Stimulated activated CD8-positive, alpha-beta memory T cell treated with anti-CD3 and anti-CD28 coated beads, Interleukin-7, amount 100 ng/mL, for 4 hours (primary cell): ENCODE measurements at places on chromosomes 5 and 9.

DNA sequence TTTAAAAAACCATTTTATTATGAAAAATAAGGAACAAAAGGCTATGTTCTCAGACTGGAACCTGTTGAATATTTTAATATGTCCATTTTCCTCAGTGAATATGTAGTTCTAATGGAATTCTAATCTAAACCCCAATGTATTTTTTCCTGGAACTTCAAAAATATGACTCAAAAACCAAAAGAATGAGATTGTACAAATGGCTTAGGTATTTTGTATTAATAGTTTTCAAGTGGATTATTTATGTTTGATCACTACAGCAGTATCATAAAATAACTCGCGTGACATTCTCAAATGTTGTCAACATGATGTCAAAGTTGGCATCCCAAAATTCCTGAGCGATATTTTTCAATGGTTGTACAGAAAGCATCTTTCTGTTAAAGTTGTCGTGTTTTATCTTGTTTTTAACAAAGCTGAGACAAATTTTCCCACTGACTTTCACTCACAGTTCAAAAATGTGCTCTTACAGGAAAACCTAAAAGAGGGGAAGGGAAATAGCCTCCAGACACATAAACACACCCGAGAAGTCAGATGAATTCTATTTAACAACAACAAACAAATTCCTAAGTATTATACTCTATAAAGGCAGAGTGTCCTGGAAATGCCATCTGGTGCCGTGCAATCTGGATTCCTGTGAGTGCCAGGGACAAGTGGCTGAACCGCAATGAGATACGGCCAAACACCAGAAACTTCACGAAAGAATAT lies 68.1 kb upstream of the TAS2R1 start:
- DNase-seq = no peak

GRCh38 chr9:99150451-99151171 lies 45.7 kb downstream of the TGFBR1 start:
- no peak for DNase-seq

- DNase-seq = no peak
These were observed 10.2 kb downstream of the DCANP1 start for GRCh38 chr5:135436951-135437418.

GRCh38 chr9:129560881-129561306 lies 60.0 kb downstream of the C9orf50 start:
- no peak for DNase-seq

DNA sequence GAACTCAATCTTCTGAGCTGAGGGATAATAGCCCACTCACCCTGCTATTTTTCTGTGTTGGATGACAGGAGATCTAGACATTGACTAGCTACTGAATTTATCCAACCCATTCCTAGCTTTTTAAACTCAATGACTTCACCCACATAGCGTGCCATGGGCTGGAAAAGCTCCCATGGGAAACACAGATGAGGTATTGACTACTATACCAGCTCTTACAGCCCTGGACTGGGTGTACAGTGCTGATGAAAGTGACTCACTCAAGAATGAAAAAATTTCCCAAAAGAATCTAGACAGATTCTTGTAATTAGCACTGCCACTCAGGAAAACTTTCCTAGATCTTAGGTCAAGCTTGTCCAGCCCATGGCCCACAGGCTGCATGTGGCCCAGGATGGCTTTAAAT lies 72.7 kb upstream of the NREP start:
- DNase-seq = no peak
